Upper lobe of right lung (tissue), 1 donor: ENCODE measurements at places on chromosomes 2 and 18. TPM values are rescaled to one million over a fixed set of nuclear protein-coding genes. Genes with fewer than 3 reads are reported as not detected.

GRCh38 chr2:240595381-240596079, 9.0 kb downstream of the CAPN10 start:
- no peaks in the 10 kb centered on the region for H3K4me1 ChIP-seq
- H3K27ac ChIP-seq, result no peak overlapping the region
- no peaks in the 10 kb centered on the region for H3K27me3 ChIP-seq
- peak; percentile 57 for DNase-seq
- H3K4me3 ChIP-seq, result no peak overlapping the region

DNA sequence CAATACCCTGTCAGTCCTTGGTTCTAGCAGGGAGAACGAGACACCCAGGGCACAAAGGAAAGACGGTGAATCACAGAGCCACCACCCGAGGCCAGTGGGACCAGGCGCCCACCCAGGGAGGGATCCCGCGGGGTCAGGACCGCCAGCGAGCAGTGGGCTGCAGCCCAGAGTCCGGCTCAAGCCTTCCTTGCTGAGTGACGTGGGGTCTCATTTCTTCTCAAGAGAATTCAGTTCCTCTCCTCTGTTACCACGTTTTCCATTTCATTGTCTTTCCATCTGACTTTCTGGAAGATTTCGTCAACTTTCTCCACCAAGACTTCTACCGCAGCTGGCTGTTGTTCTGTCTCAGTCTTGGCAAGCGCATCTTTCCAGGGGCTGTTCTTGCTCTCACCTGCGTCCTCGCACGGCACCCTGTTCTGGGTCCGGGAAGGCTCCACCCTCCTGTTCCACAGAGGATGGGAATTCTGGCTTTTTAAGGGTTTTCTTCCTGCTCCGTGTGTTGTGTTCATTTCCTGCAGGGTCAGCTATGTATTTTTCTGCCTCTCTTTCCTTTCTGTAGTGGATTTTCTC, 248.6 kb downstream of the NDUFA10 start:
- H3K27ac ChIP-seq, result no peak overlapping the region
- no peak overlapping the region for H3K4me3 ChIP-seq
- H3K27me3 ChIP-seq, result no peaks in the 10 kb centered on the region

DNA sequence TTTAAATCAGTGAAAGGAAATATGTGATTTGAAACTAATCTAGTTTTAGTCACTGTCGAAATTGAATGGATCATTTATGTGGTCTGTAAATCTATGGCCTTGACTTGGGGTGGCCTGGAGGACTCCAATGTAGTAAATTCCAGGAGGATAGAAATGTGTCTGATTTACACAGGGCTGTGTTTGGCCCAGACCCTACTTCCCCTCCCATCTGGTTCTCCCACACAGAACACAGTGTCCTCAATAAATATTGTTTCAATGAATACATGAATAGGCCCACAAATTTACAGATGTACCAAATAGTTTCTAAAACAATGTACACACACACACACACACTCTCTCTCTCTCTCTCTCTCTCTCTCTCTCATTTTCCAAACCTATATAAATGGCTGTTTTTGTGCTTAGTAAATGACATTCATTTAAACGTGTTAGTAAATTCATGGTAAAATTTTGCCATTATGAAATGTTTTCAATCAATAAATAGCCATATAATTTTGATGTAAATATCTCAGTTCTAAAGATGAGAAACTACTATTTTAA, 1.9 kb downstream of the CCDC68 start:
- H3K4me1 ChIP-seq, result peaks cover 8% of the 10 kb centered on the region
- peak overlapping the region; percentile 63 for H3K4me3 ChIP-seq
- H3K27ac ChIP-seq, result peak overlapping the region; percentile 82
- H3K27me3 ChIP-seq, result no peaks in the 10 kb centered on the region

NGEF gene
- not detected for total RNA-seq

ERBB4 gene
- 22.6 TPM for total RNA-seq

RAB6C gene
- total RNA-seq, result not detected

HRH4 gene
- total RNA-seq, result 1.7 TPM

TMEM178A gene
- 9.5 TPM for total RNA-seq
